ENCODE measurements at places on chromosomes 16 and 17.

- DNase-seq = no peak
Observed at GRCh38 chr17:48455791-48456190, 25.8 kb upstream of the SKAP1 start.

DNA sequence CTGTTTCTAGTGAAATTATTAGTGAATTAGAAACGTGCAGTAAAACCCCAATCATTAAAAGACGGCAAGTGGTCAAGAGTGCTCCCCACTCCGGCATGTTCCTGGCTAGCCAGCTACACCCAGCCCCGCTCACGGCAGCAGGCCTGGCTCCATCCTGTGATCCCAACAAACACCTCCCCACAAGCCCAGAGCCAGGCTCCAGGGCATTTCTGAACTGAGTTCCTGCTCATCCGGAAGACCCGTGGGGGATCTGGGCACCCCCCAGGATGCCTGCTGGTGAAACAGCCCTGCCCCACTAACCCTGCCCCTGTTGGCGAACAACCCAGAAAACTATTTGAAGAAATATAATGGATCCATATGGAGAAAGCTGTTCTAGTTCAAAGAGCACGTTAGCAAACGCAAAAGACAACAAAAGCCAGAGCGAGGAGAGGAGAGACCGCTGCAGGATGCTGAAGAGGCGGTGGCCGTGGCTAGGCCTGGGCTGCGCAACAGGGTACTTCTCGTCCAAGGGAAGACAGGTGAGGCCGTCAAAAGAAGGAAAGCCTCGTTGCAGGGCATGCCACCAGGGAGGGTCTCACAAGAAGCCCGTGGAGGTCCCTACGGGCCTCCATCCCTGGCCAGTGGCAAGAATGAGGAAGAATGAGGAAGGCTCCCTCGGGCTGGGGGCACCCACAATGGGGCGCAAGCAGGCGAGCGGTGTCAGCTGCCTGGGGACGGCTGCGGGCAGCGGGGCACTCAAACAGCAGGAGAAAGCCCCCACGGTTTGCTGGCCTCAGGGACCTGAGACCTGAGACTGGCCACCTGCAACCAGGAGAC is 19.2 kb downstream of the SLC16A3 start:
- no peak for DNase-seq

GRCh38 chr16:19835968-19836421 is 48.7 kb downstream of the GPRC5B start:
- no peak for DNase-seq

DNA sequence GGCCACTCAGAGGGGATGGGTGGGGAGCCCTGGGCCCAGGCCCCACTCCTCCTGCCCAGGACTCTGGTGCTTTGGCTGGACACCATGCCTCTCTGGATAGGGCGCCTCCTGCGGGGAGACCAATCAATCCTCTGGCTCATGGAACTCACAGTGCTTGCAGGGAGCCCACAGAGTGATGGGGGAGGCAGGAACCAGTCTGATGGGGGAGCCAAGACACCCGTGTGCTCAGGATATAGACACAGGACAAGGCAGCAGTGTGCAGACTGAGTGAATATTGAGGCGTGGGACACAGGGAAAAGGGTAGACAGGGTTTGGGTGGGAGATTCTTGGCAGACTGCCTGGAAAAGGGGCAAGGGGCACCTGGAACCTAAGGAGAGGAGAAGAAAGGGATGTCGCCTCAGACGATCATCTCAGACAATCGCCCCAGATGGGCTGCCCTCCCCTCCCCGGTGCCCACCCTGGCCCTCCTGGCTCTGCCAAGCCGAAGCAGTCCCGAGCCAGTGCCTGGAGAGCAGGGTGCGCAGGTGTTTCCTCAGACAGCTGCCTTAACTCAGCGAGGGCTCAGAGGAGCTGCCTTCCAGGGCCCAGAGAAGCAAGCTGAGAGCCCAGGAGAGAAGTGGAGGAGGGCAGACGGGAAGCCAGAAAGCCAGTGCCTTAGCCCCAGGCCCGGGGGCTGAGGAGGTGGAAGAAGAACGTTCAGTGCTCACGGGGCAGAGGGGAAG is 37.4 kb upstream of the DLX4 start:
- no peak for DNase-seq

DNA sequence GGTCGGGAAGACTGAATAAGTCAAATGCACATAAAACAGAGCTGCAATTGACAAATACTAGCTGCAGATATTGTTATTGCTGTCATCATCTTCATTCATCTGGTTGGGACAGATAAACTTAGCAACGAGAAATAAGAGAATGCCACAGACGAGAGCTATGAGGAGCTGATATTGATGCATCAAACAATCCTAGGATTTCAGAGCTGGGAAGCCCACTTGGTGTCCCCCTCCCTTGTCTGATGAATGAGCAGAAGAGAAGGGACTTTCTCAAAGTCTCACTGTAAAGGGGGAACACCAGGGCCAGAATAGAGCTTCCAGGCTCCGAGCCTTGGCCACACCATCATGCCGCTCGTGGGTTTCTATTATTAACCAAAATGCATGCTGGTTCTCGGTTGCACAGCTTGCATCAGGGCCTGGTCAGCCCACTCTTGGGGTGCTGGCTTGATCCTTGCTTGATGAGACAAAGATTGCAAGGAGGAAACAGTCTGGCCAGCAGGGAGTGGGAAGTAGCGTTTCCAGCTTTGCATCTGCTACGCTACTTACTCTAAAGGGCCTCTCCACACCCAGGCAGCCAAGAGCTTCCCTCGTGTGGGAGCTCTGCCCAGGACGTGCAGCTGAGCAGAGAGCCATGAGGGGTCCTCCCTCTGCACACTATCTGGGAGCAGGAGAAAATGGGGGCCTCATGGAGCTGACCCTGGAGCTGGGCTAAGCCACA is 28.4 kb upstream of the EMP2 start:
- DNase-seq = no peak
